ENCODE measurements at places on chromosomes 6 and 20.
A peak's percentile ranks its signal among the peaks of the same experiment; 100 is the strongest.

- no peak for DNase-seq
Observed at GRCh38 chr6:69164564-69165229, 529.6 kb downstream of the ADGRB3 start.

DNA sequence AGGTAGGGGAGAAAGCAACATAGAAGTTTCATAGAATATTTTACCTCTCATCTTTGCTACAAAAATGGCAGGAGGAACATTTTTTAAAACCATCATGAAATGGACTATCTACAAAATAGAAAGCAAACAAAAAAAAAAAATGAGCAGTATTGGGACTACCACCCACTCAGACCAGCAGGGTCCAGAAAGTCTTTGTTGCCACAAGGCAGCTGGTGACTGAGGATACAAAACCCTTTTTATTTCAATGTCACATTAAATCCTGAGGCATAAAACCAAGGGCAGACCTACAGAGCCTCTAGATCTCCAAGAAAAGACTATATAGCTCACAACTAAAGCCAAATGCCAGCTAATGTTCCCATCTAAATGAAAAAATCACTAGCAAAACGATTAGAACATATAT is 282.2 kb downstream of the PTPRK start:
- DNase-seq = no peak

- DNase-seq = no peak
Observed at GRCh38 chr6:12158686-12159415, 131.3 kb upstream of the EDN1 start.

DNA sequence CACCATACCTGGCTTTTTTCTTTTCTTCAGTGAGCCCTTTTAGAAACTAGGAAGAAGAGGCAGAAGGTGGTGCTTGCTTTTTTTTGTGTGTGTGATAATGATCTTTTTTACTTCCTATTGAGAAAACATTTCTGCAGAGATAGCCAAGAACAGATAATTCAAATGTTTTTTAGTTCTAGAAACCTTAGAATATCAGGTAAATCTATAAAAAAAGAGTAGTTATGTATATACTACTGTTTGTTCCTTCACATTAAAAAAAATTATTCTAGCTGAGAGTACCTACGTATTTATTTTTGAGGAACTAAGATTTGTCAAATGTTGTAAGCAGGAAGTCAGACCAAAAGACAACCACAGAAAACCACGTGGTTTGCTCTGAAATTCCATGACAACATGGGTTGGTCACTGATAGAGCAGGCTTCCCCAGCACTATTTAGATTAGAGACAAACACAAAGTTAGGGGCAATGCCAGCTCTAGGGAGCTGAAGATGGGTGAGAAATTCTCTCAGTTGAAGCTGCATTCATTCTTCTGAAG is 12.8 kb downstream of the STK4 start:
- peak; percentile 64 for DNase-seq

DNA sequence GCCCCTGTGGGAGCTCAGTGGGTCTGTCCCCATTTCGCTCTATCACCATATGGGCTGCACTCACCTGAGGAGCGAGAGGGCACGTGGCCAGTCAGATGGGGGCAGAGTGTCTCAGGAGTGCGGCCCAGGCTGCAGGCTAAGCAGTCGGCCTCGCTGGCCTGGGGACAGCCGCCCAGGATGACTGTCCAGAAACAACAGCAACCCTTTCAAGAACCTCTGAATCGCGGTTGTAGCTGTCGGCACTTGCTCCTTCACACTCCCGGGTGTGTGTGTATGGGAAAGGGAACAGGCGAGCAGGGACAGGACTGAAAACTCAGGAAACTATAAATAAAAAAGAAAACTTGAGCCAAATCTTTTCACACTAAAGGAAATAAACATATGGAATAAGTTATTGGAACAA is 63.1 kb downstream of the TFAP2A start:
- DNase-seq = no peak

DNA sequence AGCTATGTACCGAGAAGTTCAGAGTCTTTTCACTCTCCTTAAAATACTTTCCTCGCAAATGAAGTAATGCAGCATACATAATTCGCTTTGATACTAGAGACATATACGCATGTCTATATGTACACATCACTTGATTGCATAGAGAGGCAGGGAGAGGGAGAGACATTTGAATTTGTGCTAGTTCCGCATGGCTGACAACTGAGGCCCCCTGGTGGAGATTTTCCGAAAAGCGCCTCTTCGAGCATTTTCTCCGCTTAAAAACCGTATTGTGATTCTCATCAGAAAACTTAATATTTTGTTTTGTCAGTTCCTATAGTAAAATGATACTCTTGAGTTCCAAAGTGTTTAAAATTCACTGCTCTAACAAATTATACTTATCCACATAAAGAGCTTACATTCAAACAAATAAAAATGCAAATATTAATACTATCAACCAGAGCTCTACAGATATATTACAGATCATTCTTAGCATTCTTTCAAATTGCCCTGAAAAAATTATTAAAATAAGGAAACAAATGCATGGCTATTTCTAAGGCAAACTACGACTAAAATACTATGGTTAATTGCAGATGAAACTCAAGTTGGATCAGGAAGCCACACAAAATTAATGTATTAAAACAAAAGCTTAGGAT is 637 bp downstream of the MYLK4 start:
- DNase-seq = peak; percentile 43

DNA sequence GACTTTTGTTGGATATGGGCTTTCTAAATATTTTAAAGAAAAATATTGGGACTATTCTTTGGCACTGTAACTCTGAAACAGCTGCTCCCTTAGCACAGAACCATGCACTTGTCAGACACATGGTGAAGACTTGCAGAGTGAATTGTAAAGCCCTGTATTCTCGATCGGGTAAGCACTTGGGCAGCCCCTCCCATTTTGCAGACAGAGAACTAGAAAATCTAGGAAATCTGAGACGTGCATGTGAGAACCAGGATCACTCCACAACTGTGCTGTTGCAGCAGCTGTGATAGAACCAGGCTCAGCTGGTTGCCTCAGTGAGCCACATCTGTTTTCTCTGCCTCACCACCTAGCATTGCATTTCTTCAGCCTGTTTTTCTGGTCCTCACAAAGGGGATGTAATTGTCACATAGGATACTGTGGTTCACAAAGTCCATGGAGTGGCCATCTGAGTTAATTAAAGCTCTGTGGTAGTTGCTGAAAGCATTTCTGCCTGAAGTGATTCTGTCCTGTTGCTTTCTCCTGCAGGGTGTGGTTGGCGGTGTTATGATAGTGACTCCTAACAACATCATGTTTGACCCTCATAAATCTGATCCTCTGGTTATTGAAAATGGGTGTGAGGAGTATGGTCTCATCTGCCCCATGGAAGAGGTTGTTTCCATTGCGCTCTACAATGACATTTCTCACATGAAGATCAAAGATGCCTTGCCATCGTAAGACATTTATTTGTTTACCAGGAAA is 71.8 kb upstream of the HINT3 start:
- no peak for DNase-seq

GRCh38 chr6:87210979-87211378 is 55.6 kb downstream of the ZNF292 start:
- no peak for DNase-seq

DNA sequence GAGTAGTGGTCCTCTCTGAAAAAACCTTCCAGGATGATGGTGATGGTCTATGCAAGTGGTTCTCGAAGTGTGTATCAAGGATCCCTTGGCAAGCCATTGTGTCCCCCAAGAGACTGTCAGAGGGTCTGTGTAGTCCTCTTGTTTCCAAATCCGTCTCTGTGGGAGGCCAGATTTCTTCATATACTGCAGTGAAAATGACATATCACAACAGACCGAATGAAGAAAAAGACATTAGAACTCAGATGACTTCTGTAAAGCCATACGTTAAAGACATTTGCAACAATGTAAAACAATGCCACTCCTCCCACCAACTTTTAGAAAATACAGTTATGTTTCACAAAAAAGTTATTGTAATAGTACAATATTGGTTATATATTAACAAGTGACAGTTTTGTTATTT is 27.2 kb upstream of the LAMP5 start:
- no peak for DNase-seq

DNA sequence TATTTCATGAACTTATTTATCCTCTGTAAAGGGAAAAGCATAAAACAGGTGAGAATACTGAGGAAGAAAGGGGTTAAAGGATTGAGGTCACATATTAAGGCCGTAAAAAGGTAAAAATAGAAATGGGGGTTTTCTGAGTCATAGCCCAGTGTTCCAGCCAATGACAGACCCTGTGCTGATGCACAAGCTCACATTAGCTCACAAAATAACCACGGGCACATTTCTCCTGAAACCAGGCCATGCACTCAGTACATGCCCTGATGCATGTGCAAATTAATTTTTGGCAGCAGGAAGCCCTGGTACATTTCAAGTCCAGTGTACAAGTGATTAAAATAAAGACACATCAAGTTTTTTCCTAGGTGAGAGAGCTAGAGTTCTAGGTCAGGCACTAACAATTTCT is 194.4 kb downstream of the TMEM200A start:
- DNase-seq = no peak

- no peak for DNase-seq
Observed at GRCh38 chr20:64038224-64038564, 2.2 kb downstream of the C20orf204 start.

- DNase-seq = no peak
Observed at GRCh38 chr6:129141499-129141898, 258.6 kb downstream of the LAMA2 start.

DNA sequence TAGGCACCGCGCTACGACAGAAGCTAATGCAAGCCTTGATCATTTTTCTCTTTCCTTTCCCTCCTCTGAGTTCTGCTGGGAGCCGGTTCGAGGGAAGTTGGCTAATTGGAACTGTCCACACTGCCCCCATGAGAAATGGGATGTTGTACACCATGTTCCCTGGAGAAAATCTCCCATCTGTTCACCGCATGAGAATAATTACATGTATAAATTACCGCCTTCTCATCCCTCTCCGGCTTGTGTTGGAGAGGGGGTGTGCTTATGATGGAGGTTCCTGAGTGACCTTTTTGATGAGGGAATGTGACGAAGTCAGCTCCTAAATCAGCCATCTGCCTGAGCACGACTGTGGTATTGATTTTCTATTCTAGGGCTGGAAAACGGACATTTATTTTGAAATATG is 320.2 kb upstream of the SULF2 start:
- DNase-seq = no peak

DNA sequence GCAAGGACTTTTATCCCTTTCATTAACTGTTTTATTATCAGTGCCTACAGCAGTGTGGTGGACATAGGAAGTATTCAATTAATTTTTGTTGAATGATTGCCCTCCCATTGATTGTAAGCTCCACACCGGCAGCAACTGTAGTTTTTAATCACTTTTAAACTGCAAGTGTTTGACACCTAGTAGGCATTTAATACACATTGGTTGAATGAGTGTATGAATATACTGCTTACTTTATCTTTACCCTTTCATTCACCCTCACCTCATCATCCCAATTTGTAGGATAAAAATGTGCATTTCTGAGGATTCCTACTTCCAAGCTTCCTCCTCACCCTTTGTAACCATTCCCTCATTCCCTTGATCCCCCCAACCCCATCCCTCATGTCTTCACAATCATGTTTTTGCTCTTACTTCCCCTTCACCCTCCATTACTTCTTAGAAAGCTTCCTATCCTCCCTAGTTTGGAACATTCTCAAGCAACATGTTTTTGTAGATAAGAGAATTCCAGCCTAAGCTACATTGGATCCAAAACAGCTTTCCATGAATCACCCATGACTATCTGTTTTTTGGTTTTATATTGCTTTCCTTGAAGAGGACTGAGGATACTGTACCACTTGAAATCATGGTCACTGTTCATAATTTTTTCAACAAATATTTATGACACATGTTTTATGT is 955 bp upstream of the SLC26A8 start:
- DNase-seq = no peak

DNA sequence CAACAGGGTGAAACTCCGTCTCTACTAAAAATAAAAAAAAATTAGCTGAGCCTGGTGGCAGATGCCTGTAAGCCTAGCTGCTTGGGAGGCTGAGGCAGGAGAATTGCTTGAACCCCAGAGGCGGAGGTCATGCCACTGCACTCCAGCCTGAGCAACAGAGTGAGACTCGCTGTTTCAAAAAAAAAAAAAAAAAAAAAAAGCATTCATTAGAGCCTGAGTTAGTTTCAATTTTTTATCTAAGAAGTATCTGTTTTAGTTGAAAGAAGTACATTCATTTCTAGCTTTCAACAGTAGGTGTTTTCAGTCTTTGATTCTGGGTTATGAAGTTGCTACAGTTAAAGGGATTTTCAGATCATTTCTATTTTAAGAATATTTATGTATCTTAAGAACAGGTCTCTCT is 42.2 kb downstream of the ZNF292 start:
- DNase-seq = no peak

DNA sequence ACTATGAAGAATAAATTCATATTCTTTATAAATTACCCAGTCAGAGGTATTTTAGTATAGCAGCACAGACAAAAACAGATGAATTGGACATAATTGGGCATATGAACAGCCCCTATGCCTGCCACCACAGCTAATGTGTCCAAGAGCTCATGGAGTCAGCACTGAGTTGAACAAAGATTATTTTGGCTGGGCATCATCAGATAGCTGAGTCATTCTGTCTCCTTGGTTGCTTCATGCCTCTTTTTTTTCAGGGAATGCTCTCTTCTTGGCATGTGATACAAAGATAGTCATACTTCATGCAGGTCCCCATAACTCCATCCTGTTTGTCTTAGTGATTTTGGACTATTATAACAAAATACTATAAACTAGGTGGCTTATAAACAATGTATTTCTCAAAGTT is 275.6 kb downstream of the TENT5A start:
- no peak for DNase-seq

DNA sequence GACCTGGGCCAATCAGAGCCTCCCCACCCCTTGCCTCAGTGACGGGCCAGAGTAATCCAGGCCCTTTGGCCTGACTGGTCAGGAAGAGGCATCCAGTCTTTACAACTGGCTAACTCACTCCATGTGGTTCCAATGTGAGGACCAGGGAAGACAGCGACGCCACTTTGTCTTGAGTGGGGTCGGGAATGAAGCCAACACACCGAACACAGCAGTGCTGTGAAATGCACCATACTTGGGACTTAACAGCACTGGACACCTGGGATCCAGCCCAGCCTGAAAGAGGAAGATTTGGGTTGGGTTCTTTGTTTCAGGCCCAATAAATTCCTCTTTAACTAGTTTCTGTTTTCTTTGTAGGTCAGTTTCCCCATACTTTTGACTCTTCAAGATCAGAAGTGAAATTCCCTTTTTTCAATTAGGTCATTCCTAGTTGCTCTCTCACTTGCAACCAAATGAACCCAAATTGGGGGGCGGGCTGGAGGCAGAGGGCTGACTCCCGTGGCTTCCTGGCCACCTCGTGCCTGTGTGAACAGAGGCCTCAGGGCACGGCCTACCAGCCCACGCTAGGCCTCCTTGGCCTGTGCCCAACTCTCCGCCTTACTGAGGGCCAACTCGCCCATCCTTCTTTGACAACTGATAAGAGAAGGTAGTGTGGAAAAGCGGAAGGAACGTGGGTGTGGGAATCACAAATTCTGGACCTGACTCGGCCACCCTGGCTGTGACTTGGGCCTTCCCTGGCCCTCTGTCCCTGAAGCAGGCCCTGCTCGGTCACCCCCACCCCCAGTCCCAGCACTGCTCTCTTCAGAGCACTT is 17.1 kb downstream of the SULF2 start:
- no peak for DNase-seq

- no peak for DNase-seq
Observed at GRCh38 chr6:43205849-43206248, 23.4 kb downstream of the DNPH1 start.
